ENCODE measurements at places on chromosomes 4 and X.

DNA sequence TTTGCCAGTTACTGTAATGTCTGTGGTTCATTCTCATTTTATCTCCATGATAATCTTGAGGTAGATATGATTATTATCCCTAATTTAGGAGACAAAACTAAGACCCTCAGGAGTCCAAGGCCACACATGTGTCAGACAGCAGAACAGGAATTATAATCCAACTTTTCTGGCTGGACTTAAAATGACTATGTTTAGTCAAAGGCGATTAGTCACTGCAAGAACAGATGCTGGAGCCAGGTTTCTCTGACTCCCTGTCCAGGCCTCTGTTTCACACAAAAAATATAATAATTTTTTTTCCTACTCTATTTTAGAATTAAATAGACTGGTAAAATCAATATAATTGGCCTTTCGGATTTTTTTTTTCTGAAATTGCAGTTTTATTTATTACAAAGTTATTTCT is 56.7 kb upstream of the TMEM131L start:
- no peak for DNase-seq

GRCh38 chrX:100591256-100592051 is 6.7 kb downstream of the TNMD start:
- DNase-seq: no peak

DNA sequence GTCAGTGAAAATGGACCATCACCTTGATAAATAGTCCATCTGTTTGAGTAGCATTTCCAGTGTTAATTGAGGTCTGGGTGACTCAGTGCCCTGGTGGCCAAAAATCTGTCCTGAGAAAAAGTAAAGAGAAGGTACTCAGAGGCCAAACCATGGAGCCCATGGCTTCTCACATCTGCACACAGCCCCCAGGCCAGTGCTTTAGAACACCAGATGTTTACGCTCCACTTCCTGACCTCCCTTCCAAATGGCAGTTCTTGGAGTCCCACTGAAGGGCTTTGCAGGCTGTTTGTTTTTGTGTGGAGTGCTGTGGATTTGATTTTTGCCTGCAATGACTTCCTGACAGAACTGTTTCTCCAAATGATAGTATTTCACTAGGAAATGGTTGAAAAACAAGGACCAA is 60.2 kb upstream of the GPC4 start:
- DNase-seq: no peak

DNA sequence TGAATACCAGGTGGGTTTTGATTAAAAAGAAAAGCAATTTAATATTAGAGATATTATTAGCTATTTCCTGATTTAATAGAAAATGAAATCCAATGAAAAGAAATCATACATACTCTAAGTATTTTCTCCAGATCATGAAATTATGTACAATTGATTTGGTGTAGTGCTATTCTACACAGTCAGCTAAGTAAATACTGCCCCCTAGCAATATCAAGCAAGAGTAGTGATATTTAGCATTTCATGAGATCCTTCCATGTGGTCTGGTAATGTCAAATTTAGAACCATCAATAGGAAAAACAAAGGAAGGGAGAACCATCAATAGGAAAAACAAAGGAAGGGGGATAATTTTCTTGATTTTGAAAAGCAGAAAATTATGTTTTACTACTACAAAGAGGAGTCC is 114.6 kb downstream of the TBCK start:
- DNase-seq: no peak

- no peak for DNase-seq
These were observed 3.5 kb downstream of the ASMTL start for GRCh38 chrX:1449036-1449822.

- no peak for DNase-seq
These were observed 204.6 kb upstream of the ANXA10 start for GRCh38 chr4:167887726-167888125.

DNA sequence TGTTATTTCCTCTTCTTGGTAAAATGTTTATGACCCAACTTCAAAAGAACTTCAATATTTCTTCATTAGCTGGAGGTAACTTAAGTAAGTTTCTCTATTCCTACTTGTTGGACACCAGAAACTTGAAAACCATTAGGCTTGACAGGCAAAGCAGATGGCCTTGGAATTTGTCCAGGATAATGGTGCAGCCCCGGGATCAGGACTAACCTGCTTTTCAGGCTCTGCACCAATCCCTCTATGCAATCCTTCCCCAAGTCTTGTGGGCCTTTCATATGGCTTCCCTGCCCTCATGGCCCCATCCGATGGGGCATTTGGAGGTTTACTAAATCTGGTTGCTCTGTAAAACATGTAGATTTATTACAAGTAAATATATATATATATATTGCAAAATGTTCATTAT is 68.5 kb downstream of the SPINK2 start:
- no peak for DNase-seq

DNA sequence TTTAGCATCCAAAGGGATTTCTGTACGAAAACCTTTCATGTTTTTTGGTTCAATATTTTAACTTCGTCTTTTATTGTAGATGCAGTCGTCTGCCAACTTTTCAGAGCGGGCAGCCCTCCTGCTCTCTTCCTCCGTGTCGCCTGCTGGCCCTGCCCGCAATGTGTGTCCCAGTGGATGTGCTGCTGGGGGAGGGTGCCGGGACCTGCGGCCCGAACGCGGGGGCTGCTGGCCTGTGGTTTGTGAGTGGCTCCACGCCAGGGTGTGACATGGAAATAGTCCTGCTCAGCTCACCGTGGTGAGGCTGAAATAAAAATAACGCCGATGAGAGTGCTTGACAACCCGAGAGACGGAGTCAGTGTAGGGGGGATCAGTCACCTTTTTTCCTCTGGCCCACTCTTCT is 59.7 kb upstream of the GRPEL1 start:
- no peak for DNase-seq

GRCh38 chr4:17715511-17715910 is 65.9 kb downstream of the FAM184B start:
- no peak for DNase-seq

GRCh38 chr4:57124145-57124544 is 14.0 kb upstream of the IGFBP7 start:
- DNase-seq: no peak

GRCh38 chrX:66675541-66675940 is 36.7 kb upstream of the EDA2R start:
- no peak for DNase-seq

DNA sequence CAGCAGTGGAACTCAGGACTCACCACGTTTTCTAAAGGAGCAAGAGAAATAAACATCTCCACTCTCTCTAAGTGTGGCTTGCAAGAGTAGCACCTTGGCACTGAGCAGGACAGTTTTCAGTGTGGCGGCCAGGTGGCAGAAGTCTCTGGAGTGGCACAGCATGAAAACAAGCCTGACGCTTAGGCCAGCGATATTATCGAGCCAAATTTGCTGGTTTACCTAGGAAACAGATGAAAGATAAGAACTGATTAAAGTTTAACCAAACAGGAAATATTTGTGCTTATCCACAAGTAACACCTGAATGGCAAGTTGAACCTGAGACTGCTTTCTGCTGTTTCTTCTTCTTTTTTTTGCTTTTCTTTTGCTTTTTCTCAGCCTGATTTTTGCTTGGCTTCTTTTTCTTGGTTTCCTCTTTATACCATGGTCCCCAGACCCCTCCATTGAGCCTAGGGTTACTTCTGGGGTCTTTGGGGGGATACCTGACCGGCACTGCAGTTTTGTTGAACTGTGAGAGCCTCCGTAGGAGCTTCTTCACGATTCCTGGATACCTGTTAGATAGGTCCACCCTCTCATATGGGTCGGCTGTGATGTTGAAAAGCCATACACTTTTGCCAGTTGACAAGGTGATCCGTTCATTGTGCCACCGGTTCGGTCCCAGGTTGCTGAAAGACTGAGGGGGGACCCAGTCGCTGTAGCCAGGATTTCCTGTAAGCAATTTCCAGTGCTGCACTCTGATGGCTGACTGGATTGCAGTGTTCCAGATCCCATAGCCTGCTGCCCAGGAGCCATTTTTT is 77.3 kb downstream of the ARSJ start:
- DNase-seq: peak; percentile 18

GRCh38 chr4:109321232-109321631 is 18.8 kb upstream of the COL25A1 start:
- DNase-seq: no peak

DNA sequence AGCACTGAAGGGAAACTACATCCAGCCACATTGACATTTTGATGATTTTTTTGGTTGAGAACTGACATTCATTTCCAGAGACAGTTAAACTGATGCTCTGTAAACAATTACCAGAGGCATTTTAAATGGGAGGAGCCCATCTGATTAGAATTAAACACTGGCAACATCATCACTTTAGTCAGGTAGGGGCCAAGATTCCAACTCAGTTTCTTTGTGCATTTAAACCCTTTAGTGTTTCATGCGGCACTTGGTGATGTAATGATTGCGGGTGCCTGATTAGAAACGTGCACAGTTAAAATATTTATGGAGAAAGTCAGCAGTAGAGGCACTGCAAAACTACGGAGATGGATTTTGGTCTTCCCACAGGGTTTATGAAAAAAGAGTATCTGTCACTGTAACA is 16.1 kb downstream of the TNIP3 start:
- no peak for DNase-seq

GRCh38 chr4:18134111-18134510 is 112.6 kb upstream of the LCORL start:
- DNase-seq: no peak

DNA sequence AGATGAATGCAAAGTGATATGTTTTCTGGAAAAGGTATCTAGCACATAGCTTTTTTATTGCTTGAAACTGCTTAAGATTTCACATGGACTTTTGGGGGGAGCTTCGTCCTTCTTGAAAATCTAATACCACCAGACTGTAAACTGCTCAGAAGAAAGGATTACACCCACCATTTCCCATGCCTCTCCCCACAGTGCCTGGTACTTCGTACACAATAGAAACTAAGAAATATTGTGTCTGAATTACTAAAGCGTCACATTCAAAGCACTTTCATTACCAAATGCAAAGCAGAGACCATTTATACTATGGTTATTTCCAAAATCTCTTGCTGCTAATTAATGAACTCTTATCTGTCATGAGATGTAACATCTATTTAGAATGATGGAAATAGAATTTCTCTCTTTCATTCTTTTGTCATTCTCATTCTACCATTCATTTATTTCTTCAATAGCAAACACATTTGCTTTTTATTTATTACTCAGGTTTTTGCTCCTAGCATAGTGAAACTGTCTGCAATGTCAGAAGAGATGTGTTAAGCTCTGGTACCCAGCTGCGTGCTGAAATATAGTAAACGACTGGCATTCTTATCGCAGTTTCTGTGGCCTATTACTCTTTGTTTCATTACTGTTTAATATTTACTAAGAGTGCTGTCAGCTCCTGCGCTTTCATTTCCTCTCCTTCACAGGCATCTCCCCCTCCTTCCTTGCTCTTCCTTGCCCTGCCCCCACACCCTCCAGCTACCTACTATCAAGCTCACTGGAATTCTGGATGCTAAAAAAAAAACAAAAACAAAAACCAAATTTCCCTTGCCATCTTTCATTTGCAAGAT is 51.4 kb upstream of the RAPGEF2 start:
- no peak for DNase-seq

- DNase-seq: no peak
These were observed 55.9 kb upstream of the RNF128 start for GRCh38 chrX:106670631-106671030.

GRCh38 chr4:38818441-38818976 is 13.9 kb upstream of the TLR1 start:
- no peak for DNase-seq

GRCh38 chr4:948936-949300 is 16.7 kb downstream of the TMEM175 start:
- no peak for DNase-seq

- no peak for DNase-seq
These were observed 154.9 kb upstream of the TECRL start for GRCh38 chr4:64564126-64564525.

DNA sequence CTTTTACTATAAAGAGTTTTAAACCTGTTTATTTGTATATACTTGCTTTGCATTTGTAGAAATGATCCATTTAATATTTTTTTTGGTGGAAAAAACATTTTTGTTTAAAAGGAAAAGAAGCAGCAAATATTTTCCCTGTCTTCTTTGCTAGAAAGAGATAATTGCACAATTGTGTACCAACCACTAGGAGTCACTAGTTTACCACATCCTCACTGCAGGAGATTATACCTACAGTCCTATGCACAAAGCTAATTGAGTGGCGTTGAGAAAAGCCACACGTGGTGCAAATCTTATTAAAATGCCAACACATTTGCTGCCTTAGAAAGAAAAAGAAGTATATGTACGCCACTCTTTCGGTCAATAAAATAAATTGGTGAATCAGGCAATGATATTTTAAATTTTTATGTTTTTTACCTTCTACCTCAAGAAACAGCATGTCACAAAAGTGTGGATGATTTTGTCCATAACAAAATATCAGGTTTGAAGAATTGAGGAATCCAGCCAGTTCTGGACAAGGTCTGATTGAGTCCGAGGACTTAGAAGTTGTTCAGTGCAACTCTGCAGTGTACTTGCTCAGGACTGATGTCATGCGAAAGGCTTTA is 102.9 kb downstream of the GRXCR1 start:
- DNase-seq: peak; percentile 17

- DNase-seq: no peak
These were observed 12.0 kb upstream of the CD38 start for GRCh38 chr4:15765910-15766697.

DNA sequence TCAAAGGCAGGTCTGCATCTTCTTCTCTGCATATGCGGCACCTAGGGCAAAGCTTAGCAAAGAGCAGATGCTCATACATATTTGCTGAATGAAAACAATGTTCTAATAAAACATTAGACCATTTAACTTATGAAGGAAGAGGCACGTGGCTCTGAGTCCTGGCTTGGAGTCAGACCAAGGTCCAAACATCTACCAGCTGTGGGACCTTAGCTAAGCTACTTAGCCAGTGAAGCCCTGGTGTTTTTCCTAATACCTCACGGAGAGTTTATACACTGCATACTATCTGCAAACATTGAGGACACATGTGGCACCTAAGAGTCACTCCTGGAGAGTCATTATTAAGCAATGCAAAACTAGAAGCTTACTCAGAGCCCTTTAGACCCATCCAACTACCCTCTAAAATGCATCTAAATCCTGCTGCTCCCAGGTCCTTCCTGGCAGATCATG is 9.0 kb downstream of the PDGFC start:
- no peak for DNase-seq

DNA sequence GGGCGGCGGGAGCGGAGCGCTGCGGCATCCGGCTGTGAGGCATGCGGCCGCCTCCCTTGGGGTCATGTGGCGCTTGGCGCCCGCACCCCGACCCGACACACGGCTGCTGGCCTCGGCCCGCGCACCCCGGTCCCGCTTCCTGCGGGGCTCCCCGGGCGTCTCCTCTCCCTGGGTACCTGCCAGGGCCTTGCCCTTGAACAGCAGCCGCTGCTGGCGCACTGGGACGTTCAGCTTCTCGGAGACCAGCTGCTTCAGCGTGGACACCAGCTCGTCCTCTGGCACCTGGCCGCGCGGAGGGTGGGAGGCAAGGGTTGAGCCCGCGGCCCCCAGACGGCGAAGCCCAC is 391 bp downstream of the UBL4A start:
- peak; percentile 28 for DNase-seq

- no peak for DNase-seq
These were observed at the start of gene EGF for GRCh38 chr4:109912706-109913595. Gene EGF, plus strand, starts transcription at chr4:109912883. Its CDS starts 453 bp downstream, at chr4:109913336.

DNA sequence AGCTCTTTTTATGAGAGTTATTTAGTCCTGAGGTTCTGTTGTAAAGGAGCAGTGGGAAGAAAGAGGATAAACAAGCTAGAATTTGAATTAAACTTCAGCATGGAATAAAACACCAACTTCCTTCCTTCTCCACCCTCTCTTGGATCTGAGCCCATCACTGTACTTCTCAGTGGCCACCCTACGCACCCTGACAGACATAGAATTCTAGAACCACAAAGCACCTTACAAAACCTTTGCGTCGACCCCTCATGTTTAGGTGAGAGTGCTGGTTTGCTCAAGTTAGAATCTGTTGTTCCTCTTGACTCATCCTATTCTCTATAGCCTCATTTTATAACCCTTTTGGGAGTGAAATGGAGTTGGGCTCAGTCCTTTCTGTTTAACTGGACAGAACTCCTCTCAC is 84.6 kb upstream of the RPL34 start:
- DNase-seq: no peak

Measured in HuH-7.5 (cell line).